ENCODE measurements at places on chromosomes 2 and 18. TPM values are rescaled to one million over a fixed set of nuclear protein-coding genes. Genes with fewer than 3 reads are reported as not detected.

PID1 gene
- total RNA-seq = 3.6 TPM

HOXD10 gene
- total RNA-seq = 5.5 TPM

RPS27A gene
- 3,964 TPM for total RNA-seq

CABLES1 gene
- total RNA-seq = 15.8 TPM

PLCD4 gene
- total RNA-seq = 0.90 TPM

NEU4 gene
- total RNA-seq = 0.25 TPM
